HuH-7 (cell line): ENCODE measurements at places on chromosomes 12 and 14.

DNA sequence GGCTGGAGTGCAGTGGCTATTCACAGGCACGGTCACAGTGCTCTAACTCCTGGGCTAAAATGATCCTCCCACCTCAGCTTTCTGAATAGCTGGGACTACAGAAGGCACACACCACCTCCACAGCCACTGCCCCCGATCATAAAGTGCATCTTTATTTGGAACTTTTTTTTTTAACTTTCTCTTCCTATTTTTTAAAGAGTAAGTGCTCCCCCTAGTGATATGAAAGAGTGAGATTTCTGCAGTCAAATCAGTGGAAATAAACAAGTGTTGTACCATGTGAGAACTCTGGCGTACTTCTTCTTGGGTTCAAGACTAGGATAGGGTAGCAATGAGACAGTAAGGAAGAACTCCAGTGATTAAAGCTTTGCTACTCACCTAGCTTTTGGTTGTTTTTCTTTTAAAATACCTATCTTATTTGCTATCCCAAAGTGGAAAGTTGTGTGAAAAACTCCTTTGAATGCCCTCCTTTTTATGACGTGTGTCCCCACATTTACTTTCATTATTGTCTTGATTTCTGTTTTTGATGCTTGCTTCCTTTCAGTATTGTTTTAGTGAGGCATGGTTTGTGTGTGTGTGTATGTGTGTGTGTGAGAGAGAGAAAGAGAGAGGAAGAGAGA, 6.6 kb downstream of the PPP4R4 start:
- DNase-seq, result peak; percentile 35

GRCh38 chr12:27899151-27899661, 73.3 kb downstream of the PTHLH start:
- peak; percentile 12 for DNase-seq

GRCh38 chr12:116773276-116773731, 35.2 kb downstream of the RNFT2 start:
- DNase-seq, result no peak

GRCh38 chr12:25746131-25746530, 193.0 kb upstream of the LMNTD1 start:
- DNase-seq, result no peak

DNA sequence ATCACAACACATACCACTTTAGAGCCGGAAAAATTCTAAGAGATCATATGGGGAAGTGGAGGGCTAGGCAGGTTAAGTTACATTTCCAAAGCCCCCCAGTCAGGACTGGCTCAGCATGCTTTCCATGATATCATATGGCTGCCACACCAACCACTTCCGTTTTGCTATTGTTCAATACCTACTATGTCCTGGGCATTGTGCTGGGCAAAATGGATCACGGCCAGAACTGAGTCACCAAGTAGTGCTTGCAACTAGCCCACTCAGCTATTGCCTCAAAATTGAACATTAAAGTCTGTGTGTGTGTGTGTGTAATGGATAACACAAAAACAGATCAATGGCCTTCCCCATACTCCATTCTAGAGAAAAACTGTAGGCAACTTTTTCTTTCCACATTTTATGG, 22.7 kb downstream of the WIF1 start:
- DNase-seq, result no peak

GRCh38 chr14:90444077-90444696, 47.4 kb downstream of the CALM1 start:
- DNase-seq, result peak; percentile 32

DNA sequence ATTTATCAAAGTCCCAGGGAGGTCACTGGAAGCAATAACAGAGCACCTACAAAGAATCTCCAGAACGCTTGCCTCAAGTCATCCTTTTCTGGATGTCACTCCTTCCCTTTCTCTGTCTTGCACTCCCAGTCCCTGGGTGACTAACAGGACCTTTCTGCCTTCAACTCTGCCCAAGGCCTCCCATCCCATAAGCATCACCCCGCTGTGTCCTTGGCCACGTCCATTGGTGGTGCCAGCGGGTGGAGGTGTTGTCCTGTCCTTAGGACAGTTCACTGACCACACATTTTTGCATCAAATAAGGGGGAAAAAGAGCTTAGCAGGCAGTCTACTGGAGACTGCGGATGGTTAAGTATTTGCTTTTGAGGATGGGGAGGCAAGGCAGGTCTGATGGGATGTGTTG, 23.6 kb upstream of the PLEK2 start:
- DNase-seq, result no peak

DNA sequence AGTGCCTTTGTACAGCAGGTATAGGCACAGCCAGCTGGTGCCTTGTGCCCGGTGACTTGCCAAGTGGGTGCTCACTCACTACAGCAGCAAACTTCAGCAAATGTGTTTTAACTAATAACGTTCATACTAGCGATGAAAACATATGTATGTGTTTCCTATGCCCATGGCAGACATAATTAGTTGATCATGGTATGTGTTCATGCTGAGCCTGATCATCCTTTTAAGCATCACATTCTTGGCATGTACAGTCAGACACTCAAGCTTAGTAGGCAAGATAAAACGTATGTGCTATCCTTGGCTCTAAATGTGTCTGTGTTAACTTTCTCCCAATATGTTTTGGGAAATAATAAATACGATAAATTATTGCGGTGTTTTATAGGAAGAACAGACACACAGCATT, 55.6 kb downstream of the RASSF8 start:
- no peak for DNase-seq
